MV-4-11 (cell line): ENCODE measurements at places on chromosomes 5 and 9.

DNA sequence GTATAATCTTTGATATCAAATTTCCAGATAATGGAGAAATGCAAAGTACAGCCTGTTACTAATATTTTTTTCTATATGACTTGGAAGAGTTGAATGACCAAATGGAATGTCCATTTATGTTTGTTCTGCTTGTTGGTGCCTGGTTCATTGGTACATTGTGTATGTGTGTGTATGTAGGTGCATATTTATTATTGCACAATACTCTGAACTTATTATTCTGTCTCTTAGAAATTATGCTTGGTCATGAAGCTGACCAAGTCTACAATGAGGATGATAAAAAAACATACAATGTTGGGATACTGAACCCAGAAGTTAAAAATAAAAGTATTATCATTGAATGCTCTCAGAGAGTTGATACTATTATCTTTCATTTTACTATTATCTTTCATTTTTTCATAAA lies 706.3 kb downstream of the KCTD16 start:
- no peak for DNase-seq

DNA sequence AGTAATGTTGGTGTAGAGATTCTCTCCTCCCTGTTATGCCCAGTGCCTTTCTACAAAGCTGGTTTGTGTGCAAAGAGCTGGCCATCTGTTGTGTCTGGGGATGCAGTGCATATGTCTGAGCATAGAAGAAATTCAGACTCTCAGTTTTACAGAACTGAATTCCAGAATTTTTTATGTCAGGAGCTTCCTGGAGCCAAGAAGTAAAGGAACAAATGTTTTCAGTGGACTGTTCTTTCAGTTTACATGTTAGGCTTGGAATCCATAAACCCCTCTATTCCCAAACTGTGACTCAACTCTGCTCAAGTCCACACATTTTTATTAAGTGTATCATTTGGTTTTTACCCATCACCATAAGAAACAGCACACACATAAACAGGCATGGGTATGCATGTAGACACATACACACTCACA lies 366.0 kb downstream of the BRINP1 start:
- no peak for DNase-seq

GRCh38 chr9:79610791-79611614 lies 39.2 kb downstream of the TLE4 start:
- DNase-seq: peak; percentile 95

DNA sequence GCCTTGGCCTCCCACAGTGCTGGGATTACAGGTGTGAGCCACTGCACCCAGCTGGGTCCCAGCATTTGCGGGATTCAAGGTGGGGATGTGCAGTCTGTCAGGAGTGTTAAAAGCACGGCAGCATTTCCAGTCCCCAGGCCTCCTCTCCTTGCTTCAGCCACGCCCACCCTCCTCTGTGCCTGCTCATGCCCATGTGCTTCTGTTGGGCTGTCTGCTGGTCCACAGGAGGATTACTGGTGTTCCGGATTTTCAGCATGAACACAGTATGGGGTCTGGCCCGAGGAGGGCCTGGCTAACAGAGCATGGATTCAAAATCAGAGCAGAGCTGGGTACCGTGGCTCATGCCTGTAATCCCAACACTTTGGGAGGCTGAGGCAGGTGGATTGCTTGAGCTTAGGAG lies 5.5 kb downstream of the ARRDC1 start:
- DNase-seq: no peak

DNA sequence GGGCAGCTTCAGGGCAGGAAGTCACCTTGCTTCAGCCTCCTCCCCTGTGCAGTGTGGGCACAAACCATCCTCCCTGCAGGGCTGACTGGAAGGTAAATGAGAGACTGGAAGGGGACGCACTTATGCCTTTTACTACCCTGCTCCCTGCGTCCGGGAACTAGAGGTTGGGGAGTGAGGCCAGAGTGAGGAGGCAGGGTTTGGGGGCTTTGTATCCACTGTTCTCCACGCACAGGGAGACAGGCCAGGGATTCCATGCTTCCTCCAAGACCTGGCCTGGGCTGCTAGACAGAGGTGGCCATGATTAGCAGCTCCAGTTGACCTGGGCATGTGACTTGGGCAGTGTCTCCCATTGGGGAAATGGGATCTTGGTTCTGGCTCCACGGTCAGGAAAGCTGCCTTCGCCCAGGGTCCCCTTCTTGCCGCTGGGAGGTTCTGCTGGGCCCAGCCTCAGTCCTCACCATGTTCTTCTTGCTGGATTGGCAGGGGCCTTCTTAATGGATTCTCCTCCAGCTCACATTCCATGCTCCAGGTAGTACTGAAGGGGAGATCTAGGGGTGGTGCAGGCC lies 37.0 kb upstream of the PSD2 start:
- no peak for DNase-seq

GRCh38 chr5:176837707-176838115 lies 27.4 kb downstream of the UNC5A start:
- DNase-seq: peak; percentile 79
